ENCODE measurements at places on chromosomes 7 and 10.
A peak's percentile ranks its signal among the peaks of the same experiment; 100 is the strongest.

- DNase-seq, result no peak
These were observed 149.3 kb downstream of the SH3PXD2A start for GRCh38 chr10:103706047-103706446.

- no peak for DNase-seq
These were observed 18.1 kb downstream of the RP9 start for GRCh38 chr7:33091111-33091531.

DNA sequence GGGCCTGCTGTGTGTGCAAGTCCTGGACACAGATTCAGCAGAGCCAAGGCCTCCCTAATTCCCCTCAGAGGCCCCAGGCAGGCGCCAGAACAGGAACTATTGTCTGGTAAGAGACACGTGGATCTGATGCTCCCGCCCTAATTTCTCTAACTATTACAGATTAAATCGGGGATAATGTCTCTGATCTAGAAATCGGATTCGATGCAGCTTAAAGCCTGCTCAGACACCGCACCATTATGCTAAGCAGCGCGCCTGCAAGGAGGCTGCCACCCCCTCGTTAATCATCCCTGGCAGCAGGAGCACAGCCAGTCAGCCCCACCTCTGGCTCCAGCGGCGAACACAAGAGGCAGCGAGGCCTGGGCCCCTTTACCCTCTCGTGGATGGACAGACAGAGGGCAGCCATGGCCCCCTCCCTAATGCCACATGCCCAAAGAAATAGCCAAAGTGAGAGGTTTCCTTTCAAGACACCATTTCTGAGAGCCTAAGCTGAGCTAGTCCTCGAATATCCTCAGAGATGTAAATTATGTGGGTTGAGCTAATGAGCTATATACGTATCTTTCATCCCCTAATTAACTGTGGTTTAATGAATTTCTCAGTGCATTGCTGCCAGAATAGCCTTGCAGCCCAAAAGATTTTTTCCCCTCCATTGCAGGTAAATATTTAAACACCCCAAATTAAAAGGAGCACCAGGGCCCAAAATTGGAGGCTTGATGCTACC lies 122.1 kb downstream of the GRID1 start:
- peak; percentile 79 for DNase-seq

- DNase-seq, result no peak
These were observed 201.0 kb downstream of the EMX2 start for GRCh38 chr10:117743509-117743908.

DNA sequence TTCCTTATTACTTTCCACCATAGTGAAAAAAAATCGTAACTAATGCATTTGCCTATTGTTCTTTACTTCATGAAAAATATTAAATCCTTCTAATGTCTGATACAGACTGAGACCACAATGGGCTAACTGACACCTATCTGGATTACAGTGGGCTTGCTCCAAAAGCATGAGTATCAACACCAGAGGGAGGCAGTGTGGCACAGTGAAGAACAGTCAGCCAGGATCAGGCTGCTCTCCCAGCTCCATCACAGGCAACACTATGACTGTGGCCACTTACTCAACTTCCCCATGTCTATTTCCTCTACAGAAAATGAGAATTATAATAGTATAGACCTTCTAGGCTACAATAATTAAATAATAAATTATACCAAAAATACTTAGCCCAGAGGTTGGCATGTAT lies 97.2 kb downstream of the SLC25A13 start:
- DNase-seq, result no peak

DNA sequence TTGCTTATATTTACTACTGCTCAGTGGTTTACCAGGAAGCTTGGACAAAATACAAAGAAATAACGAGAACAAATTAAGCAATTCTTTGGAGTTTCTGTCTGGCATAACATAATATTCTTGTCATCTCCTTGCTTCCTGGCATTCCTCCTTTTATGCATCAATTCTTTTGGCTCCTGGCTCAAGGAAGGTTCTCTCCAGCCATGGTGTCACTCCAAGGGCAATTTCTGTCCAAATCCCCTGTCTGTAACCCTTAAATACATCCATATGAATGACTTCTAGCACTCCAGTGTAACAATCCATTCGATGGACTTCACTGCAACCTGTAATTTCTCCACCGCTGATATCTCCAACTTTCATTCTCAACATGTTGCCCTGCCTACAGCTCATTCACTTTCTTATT lies 617.7 kb upstream of the ANKRD30A start:
- DNase-seq, result no peak

DNA sequence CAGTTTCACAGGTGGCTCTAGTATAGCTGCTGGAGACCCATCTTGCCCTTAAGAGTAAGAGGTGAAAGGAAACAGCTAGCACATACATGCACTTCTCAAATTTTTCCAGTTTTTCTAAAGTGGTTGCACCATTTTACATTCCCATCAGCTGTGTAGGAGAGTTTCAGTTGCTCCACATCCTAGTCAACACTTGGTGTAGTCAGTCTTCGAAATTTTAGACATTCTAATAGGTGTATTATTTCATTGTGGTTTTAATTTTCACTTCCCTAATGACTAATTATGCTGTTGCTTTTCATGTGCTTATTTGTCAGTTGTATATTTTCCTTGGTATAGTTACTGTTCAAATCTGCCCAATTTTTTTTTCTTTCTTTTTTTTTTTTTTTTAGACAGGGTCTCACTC lies 9.5 kb upstream of the HACD1 start:
- no peak for DNase-seq

GRCh38 chr10:57790703-57791102 lies 477.0 kb downstream of the IPMK start:
- DNase-seq, result no peak

- DNase-seq, result peak; percentile 41
These were observed 1.8 kb upstream of the DUSP5 start for GRCh38 chr10:110495731-110496552.

DNA sequence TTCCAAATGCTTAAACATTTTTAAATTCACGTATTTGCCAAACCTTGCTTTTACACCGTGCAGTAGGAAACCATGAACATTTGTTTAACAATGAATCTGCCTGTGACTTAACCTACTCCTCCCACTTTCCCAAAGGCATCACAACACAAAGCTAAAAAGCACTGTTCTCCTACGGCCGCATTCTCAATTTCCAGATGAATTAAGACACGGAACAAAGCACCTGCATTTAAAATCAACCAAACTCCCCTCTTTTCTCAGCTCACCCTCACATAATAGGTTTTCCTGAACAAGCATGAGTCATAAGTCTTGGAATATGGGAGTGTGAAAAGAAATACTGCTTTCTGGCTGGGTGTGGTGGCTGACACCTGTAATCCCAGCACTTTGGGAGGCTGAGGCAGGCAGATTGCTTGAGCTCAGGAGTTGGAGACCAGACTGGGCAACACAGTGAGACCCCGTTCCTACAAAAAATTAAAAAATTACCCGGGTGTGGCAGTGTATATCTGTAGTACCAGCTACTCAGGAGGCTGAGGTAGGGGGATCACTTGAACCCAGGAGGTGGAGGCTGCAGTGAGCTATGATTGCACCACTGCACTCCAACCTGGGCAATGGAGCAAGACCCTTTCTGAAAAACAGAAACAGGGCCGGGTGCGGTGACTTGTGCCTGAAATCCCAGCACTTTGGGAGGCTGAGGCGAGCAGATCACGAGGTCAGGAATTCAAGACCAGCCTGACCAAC lies 51.7 kb upstream of the CYTH3 start:
- DNase-seq, result no peak

DNA sequence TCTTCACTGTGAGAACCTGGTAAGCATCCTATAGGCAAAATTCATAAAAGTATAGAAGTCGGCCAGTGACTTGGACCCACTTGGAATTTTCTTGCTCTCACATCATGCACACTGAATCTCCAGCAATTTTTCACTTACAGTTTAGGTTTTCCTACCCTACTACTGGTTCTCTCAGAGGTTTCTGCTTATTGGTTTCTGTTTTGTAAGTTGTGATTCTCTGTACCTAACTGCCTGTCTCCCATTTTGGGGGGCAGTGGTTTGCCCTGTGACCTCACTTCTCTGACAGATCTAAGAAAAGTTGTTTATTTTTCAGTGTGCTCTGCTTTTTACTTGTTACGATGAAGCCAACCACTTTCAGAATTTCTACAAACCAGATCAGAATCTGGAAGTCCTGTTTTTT lies 158.1 kb downstream of the CFTR start:
- no peak for DNase-seq

DNA sequence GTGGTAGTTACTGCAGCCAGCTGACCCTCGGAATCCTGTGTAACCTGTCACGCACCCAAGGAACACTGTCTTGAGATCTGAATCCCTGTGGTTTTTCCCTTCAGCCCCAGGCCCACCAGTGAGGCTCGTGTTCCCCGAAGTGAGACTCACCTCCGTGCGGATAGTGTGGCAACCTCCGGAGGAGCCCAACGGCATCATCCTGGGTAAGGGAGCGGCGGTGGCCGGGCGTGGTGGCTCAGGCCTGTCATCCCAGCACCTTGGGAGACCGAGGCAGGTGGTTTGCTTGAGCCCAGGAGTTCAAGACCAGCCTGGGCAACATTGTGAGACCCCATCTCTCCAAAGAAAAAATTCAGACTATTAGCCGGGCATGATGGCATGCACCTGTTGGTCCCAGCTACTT lies 549.9 kb upstream of the FOXK1 start:
- no peak for DNase-seq

DNA sequence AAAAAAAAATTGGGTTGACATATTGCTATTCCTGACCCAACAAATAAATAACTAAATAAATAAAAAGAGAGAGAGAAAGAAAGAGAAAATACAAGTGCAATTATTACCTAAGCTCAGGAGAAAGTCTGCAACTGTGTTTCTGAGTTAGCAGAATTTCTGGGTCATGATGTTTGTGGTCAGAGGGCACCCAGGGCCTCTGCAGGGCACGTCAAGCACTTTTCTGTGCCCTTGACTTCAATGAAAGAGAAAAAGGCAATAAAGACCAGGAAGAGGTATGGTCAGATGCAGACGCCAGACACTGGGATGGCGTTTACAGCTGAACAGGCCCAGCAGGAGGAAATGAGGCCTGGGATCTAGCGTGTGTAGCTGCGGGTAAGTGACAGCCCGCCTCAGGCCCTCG lies 160.9 kb upstream of the GDF10 start:
- DNase-seq, result no peak
